ENCODE measurements at places on chromosomes 12 and 14.

- no peaks in the 10 kb centered on the region for H3K36me3 ChIP-seq
- no peak for DNase-seq
- no peak overlapping the region for H3K27ac ChIP-seq
- H3K4me3 ChIP-seq, result no peak overlapping the region
- H3K27me3 ChIP-seq, result no peaks in the 10 kb centered on the region
- H3K4me1 ChIP-seq, result no peaks in the 10 kb centered on the region
Observed at GRCh38 chr12:16421806-16422205, 74.4 kb downstream of the MGST1 start.

DNA sequence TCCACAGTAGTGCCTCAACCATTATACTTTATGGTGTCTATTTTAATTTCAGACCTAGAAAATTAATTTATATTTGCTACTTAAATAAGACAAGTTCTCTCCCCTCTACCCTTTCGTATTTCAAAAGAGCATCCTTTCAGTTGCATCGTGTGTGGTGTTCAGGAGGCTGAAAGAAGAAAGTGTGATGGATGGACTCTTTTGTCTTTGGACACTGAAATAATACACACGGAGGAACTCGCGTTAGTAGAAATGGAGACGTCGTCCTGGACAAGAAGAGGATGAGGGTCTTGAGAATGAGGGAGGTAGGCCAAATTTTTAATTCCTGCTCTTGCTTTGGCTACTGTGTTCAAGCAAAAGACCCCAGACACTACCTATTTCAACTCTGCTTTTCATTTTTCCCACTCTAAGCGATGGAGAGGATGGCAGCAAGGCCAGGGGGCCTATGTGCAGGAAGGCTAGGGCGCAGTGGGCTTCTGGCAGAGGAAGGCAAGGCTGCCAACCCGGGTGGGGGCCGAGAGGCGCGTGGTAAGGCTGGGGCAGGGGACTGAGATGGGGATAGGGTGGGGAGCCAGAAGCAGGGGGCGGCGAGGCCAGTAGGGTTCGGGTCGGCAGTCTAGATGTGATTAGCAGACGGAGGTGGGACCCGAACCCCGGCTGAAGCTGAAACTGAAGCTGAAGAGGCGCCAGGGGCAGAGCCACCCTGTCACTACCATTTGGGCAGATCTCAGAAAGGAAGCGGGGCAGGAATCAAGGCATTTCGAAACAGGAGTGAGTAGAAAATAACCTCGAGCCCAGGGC is 722 bp downstream of the TMED8 start:
- no peak for DNase-seq
- H3K27me3 ChIP-seq, result no peaks in the 10 kb centered on the region

DNA sequence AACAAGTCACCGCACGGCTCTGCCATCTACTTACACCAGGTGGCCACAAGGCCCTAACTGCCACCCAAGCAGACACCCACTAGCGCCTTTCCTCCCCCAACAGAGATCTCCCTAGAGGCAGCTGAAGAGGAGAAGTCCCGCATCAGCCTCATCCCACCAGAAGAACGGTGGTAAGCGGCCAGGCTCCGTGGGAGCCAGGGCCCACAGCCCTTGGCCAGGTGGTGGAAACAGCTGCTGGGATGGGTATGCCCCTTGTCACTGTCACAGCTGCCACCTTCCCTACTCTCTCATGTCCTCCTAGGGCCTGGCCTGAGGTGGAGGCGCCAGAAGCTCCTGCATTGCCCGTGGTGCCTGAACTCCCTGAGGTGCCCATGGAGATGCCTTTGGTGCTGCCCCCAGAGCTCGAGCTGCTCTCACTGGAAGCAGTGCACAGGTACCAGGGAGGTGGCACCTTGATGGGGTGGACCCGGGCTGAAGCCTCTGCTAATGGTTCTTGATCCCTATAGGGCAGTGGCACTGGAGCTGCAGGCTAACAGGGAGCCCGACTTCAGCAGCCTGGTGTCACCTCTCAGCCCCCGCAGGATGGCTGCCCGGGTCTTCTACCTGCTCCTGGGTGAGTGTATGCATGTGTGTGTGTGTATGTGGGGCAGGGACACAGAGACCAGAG is 7.5 kb downstream of the REC8 start:
- no peak overlapping the region for H3K27ac ChIP-seq
- DNase-seq, result no peak
- H3K36me3 ChIP-seq, result peaks cover 20% of the 10 kb centered on the region
- no peaks in the 10 kb centered on the region for H3K4me1 ChIP-seq

GRCh38 chr14:101626331-101626730 is 65.0 kb downstream of the DIO3 start:
- DNase-seq, result no peak
- no peak overlapping the region for H3K27ac ChIP-seq
- no peaks in the 10 kb centered on the region for H3K36me3 ChIP-seq
- no peak overlapping the region for H3K4me3 ChIP-seq
- H3K4me1 ChIP-seq, result no peaks in the 10 kb centered on the region

GRCh38 chr12:117032593-117033381 is 66.4 kb downstream of the TESC start:
- H3K27me3 ChIP-seq, result no peaks in the 10 kb centered on the region
- H3K4me3 ChIP-seq, result no peak overlapping the region
- DNase-seq, result no peak
- H3K36me3 ChIP-seq, result peaks cover 11% of the 10 kb centered on the region
- no peaks in the 10 kb centered on the region for H3K4me1 ChIP-seq

- no peaks in the 10 kb centered on the region for H3K36me3 ChIP-seq
- no peak for DNase-seq
- no peaks in the 10 kb centered on the region for H3K27me3 ChIP-seq
- H3K4me1 ChIP-seq, result no peaks in the 10 kb centered on the region
- H3K27ac ChIP-seq, result no peak overlapping the region
Observed at GRCh38 chr12:102300824-102301461, 103.3 kb upstream of the PMCH start.

DNA sequence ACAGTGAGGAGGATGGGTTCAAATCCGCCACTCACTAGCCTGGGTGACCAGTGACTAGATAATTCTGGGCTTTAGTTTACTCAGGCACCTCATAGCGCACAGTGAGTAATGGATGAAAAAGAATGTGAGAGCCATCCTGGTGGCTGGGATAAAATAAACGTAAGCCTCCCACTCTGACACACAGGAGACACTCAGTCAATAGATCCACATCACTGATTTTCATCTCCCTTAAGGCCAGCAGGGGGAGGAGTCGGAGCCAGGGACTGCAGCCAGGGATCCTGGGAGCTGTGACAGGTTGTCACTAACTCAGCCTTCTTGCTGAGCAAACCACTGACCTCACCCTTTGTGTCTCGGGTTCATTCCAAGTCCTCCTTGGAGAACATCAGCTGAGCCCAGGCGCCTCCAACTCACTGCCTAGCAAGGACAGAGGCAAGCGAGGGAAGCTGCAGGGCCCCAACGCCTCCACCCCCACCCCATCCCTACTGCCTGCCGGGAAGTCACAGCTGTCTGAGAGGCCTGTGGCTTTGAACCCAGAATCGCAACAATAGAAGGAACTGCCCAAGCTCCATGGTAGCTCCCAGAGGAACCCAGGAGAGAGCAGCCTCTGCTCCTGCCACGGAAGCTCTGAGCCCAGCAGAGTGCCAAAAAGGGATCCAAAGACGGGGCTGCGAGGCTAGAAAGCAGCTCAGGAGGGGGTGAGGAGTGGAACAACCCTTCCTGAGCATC is 30.7 kb downstream of the PXN start:
- H3K27ac ChIP-seq, result peak overlapping the region; percentile 41
- DNase-seq, result no peak
- no peak overlapping the region for H3K4me3 ChIP-seq
- H3K4me1 ChIP-seq, result peaks cover 73% of the 10 kb centered on the region
- no peaks in the 10 kb centered on the region for H3K27me3 ChIP-seq

DNA sequence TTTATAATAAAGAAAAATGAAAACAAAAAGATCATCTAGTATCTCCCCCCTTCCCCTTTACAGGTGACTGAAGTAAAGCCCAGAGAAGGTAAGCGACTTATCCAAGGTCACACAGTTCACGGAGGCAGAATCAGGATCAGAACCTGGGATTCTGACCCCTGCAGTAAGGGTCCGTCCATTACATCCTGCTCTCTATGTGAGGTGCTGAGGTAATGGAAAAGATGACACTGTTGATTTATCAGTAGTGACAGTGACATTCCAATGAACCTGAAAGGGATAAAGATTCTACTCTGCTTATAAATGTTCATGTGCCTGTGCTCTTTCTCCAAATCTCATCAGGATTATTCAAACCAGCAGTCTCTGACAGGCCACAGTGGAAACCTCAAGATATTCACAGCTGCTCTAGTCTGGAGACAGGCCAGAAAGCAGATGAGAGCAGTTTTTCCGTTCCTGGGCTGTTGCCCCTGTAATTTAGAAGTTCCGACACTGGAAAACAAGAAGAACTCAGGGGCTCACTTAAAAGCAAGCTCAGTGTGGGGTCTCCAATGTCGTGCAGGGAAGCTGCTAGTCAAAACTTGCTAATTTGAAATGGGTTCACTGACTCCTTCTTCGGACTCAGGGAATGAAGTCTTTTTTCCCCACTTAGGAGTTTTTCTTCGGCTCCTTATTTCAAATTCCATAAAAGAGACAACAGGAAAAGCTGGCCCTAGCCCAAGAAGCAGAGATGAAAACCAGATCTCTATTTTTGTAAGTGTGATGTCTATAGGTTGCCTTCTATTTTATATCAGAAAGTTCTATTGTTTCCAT is 131.8 kb upstream of the EEA1 start:
- H3K4me1 ChIP-seq, result no peaks in the 10 kb centered on the region
- no peak overlapping the region for H3K27ac ChIP-seq
- no peak for DNase-seq
- no peaks in the 10 kb centered on the region for H3K27me3 ChIP-seq

GRCh38 chr14:32109676-32110547 is 32.8 kb downstream of the ARHGAP5 start:
- peaks cover 11% of the 10 kb centered on the region for H3K4me1 ChIP-seq
- no peaks in the 10 kb centered on the region for H3K27me3 ChIP-seq
- DNase-seq, result no peak
- H3K27ac ChIP-seq, result no peak overlapping the region
- H3K36me3 ChIP-seq, result no peaks in the 10 kb centered on the region
- H3K4me3 ChIP-seq, result no peak overlapping the region

- no peaks in the 10 kb centered on the region for H3K27me3 ChIP-seq
- peaks cover 5% of the 10 kb centered on the region for H3K36me3 ChIP-seq
Observed at GRCh38 chr12:57124261-57124877, 3.9 kb upstream of the LRP1 start.

DNA sequence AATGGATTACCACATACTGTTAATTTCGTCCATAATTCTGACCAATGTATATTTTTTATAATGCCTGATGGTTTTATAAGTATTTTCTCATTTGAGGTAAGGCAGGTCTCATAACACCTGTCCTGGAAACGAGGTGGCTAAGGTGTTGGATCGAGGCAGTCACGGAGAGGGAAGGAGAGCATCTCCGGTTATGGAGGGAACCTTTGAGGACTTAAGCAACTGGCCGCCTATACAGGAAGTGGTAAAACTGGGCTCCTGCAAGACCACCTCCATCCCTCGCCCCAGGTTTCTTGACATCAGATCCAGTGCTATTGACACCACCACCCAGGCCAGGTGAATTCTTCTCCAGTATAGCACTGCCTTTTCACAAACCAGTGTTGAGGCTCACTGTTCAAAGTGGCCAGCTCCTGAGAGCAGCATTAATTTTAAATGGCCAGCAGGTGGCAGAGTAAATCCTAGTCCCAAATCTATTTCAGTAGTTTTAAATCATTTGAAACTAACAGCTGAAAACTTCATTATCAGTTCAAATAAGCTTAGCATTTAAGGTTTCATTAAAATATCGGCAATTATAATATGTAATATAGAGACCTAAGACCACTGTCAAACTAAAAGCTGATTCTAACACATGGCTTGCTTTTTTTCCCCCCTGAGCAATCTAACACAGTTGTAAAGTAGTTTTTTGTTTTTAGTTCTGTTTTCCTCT is 100.8 kb downstream of the PPM1A start:
- H3K36me3 ChIP-seq, result no peaks in the 10 kb centered on the region
- no peak overlapping the region for H3K27ac ChIP-seq
- DNase-seq, result no peak
- no peaks in the 10 kb centered on the region for H3K4me1 ChIP-seq
- H3K4me3 ChIP-seq, result no peak overlapping the region

DNA sequence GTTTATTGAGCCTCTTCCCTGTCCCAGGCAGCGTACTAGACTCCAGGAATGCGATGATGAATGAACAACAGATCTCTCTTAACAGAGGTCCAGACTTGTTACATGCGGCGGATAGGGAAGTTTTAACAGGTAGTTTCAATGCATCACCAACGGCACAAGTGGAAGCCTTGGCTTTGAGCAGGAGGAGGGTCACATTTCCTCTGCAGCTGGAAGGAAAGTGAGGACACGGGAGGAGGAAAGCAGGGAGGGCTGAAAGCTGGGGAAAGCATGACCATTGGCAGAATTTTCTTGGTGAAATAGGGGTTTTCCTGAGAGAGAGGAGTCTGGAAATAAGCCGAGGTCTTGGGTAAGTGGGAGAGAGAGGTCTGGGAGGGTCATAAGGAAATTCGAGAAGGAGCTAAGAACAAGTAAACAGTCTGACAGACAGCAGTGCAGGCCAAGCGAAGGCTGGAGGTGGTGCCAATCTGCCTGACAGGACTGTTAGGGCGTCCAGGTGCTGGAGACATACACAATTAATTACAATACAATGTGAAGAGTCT is 15.4 kb downstream of the BHLHE41 start:
- no peak for DNase-seq
- H3K27me3 ChIP-seq, result no peaks in the 10 kb centered on the region
- H3K4me3 ChIP-seq, result no peak overlapping the region
- H3K27ac ChIP-seq, result no peak overlapping the region

- no peaks in the 10 kb centered on the region for H3K36me3 ChIP-seq
- H3K27me3 ChIP-seq, result no peaks in the 10 kb centered on the region
- DNase-seq, result no peak
- H3K4me1 ChIP-seq, result no peaks in the 10 kb centered on the region
Observed at GRCh38 chr12:124098101-124098757, 125.2 kb downstream of the ZNF664 start.

DNA sequence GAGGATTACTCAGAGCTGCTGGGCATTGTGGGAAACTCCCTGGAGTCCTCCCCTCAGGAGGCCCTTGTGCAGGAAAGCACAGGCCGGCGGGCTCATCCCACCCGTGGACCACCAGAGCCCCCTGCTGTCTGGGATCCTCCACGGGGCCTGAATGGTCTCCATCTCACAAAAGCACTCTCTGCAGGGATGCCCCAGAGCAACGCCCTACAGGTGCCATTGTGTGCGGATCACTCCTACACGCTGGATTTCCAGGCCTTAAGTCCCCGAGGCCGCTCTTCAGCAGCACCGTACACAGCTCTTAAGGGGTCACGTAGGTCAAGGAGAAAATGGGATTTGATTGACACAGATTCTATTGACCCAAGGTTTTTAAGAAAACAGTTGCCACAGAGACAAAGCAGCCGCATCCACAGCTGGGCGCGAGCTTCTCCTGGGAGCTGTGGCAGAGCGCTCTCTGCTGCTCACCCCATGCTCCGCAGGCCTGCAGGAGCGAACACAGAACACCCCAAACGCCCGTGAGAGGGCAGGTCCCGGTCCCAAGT is 36.7 kb upstream of the RIMBP2 start:
- H3K36me3 ChIP-seq, result no peaks in the 10 kb centered on the region
- H3K27ac ChIP-seq, result no peak overlapping the region
- H3K4me1 ChIP-seq, result peaks cover 3% of the 10 kb centered on the region

GRCh38 chr12:111978545-111978944 is 34.4 kb downstream of the TMEM116 start:
- H3K27me3 ChIP-seq, result no peaks in the 10 kb centered on the region
- no peaks in the 10 kb centered on the region for H3K4me1 ChIP-seq
- DNase-seq, result no peak

GRCh38 chr14:98466807-98467206 is 805.2 kb downstream of the BCL11B start:
- H3K36me3 ChIP-seq, result no peaks in the 10 kb centered on the region
- H3K4me1 ChIP-seq, result no peaks in the 10 kb centered on the region
- no peak overlapping the region for H3K27ac ChIP-seq
- H3K4me3 ChIP-seq, result no peak overlapping the region
- DNase-seq, result no peak
- no peaks in the 10 kb centered on the region for H3K27me3 ChIP-seq
